CD4-positive, CD25-positive, alpha-beta regulatory T cell (primary cell): ENCODE measurements at places on chromosomes 11 and 22.

GRCh38 chr11:62401811-62402210 is 17.0 kb upstream of the SCGB1A1 start:
- DNase-seq, result no peak

DNA sequence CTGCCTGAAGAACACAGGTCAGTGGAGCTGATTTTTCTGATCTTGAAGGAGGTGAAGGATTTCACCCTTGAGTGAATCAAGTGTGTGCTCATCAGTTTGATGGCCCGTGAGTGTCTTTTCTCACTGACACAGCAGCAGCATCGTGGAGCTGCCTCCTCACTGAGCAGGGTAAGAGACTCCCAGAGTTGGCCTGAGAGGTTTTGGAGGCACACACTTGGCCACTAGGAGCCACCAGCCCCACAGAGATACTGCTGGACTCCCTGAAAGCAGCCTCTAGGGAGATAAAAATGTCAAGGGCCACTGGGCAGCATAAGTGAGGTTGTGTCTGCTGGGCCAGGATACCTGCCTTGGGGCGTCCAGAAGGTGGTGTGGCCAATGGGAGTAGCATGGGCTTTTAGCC is 245.4 kb downstream of the GRIK4 start:
- DNase-seq, result no peak

DNA sequence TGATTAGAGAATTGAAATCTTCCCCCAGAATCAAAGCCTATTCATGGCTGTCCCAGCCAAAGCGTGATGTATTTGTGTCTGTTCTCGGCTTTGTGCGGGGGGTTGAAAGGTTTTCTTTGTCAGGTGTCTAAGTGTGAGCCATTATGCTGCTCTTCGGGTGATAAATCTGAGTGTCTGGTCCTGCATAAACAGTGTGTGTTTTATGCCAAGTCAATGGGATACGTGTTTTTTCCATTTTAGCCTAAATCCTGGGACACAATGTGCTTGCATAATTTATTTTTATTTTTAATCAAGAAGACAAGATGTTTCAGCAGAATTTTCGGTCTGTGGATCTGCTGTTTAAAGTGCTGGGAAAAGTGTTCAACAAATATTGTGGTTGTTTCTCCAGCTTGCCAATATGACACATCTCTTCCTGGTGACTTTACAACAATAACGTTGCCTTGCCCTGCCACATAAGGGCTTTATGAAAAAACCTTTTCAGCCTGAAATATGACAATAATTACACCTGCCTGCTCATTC is 267.8 kb downstream of the TBC1D22A start:
- DNase-seq, result no peak

DNA sequence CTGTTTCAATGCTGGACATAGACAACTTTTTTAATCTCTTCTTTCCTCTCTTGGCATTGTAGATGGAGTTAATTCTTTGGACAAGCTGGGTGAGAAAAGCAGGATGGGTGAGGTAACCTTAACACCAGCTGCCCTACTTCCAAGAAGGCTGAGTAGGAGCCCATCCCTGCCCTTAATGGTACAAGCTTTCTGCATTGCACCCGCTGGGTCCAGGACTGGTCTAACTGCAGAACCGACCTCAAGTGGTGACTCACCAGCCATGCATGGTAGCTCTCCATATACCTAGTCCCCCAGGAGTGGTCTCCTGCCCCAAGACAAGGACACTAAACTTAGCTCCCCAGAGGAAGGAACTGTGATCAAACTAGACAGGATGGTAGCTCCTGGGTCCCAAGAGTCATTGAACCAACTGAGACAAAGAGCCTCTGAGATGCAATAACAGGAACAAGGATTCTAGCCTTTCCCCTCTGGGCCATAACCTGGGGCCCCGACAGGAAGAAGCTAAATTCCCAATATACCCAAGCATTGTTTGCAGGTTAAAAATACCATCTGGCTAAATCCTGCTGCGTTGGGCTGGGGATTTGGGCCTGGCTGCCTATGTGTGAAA is 32.1 kb downstream of the RPL27A start:
- no peak for DNase-seq

DNA sequence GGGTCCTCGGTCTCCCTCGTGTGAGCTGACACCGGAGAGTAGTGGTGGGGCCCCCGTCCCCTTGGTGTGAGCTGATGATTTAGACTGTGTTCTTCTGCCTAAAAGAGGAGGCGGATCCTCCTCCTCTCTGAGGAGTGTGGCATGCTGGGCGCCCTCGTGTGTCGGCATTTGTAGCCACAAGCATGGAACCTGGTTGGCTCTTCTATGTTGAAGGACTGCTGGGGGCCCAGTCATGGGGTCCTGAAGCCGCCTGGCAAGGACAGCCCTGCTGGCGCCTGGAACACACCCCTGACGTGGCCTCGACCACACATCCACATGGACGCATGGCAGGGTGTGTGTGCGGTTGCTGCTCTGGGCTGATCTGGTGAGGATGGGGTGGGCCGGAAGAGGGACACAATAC is 50.2 kb downstream of the AP2A2 start:
- peak; percentile 34 for DNase-seq

GRCh38 chr11:63369165-63369970 is at the start of gene SLC22A9:
Gene SLC22A9, plus strand, starts transcription at chr11:63369785. Its CDS starts 272 bp downstream, at chr11:63370057.
- DNase-seq, result no peak

GRCh38 chr11:6655790-6656583 is at the start of gene DCHS1:
Gene DCHS1, minus strand, starts transcription at chr11:6655809. Its CDS starts 14,196 bp downstream, at chr11:6641613.
- DNase-seq, result no peak

DNA sequence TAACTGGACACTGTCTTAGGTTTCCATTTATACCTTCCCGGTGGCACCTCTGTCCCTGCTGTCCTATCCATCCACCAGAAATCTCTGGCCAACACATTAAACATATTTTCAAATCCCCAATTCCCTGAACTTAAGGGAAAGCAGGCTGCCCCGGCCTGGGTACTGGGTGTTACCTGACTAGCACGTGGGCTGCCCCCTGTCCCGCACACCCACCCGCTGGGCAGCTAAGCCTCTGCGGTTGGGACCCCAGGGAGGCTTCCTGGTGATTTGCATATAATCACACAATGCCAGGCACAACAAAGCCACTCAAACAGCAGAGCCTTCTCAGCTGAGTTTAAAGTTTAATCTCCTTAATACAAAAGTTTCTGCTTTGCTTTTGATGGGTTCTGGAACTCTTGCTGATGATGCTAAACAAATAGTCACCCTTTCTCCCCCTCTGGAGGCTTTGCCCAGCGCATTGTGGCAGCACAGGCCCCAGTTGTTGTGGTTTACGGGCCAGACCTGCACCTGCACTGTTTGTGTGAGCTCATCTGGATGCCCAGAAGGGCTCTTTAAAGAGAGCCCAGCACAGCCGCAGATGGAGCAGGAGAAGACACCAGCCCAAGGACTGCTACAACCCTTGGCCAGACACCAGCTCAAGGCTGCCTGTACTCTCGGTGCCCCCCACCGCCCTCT is 59.9 kb upstream of the POU2AF1 start:
- DNase-seq, result no peak

DNA sequence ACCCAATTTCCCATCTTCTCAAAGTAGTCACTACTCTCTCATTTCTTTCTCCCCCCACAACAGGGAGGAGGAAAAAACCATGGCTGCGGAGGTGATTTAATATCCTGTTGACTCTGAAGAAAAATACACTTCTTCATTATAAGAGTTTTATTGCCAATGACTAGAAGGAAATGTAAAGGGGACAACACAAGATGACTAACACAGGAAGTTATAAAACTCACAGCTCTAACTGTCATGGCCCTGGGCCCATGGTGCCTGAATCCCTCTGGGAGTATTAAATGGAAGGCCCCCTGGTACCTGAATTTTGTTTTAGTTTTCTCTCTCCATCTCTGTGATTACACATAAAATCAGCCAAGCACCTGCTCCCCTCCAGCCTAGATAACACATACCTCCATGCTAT is 352.8 kb upstream of the FAT3 start:
- no peak for DNase-seq

DNA sequence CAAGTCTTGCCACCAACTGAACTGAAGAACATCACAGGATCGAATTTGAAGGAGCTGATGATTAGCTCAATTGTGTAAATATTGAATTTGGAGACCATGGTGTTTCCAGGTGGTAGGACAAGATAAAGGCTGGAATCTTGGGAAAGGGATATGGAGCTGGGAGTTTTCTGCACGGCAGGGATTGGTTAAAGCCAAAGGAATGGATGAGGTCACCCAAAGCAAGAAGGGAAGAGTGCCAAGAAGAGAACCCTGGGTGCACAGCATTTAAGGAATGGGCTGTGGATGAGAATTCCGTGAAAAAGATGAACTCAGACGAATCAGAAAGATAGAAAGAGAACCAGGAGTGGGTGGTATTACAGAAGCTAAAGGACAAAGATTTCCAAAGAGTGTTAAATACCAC is 29.4 kb upstream of the RRAS2 start:
- DNase-seq, result no peak

DNA sequence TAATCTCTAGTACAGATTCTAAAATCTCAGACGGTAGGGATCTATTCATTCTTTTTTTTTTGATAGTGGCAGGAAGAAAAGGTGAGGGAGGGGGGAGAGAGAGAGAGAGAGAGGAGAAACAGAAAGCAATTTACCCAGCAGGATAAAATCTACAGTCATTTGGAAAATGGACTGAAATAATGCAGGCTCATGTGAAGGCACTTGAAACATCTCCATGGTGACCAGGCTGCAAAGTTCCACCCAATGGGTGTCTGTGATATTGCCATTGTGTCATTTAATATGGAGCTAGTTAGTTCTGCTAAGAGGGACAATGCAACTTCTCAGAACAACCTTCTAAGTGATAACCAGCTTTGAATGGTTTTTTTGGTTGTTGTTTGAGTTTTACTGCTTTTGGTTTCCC is 165.2 kb upstream of the RAG2 start:
- DNase-seq, result no peak

GRCh38 chr22:44608597-44609399 is 93.2 kb upstream of the PRR5 start:
- DNase-seq, result no peak

DNA sequence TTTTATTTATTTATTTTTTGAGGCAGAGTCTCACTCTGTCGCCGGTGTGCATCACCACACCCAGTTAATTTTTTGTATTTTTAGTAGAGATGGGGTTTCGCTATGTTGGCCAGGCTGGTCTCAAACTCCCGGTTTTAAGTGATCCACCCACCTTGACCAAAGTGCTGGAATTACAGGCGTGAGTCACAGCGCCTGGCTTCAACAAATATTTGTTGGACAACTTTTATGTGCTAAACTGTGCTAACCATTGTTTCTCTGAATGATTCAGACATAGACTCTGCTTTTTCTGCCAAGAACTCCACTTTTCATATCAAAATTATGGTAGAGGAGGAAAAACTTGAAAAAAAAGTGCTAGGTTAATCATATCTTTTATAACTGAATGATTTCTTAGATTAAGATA is 36.3 kb downstream of the MMP7 start:
- DNase-seq, result no peak

DNA sequence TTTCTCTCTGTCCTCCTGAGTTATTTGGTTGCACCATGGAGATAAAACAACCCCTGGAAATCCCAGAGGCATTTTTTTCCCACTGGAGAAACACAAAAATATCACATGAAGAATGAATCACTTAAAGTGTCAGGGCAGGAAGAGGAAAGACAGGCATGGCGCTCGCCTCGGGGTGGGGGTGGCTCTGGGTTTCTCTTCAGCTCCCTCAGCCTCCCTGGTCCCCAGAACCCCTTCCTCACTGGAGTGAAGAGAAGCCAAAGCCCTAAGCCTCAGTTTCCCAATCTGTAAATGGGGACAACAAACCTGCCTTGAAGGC is 938 bp downstream of the SHISAL1 start:
- no peak for DNase-seq

- no peak for DNase-seq
Observed at GRCh38 chr11:69467646-69468045, 13.8 kb upstream of the LINC01488 start.

DNA sequence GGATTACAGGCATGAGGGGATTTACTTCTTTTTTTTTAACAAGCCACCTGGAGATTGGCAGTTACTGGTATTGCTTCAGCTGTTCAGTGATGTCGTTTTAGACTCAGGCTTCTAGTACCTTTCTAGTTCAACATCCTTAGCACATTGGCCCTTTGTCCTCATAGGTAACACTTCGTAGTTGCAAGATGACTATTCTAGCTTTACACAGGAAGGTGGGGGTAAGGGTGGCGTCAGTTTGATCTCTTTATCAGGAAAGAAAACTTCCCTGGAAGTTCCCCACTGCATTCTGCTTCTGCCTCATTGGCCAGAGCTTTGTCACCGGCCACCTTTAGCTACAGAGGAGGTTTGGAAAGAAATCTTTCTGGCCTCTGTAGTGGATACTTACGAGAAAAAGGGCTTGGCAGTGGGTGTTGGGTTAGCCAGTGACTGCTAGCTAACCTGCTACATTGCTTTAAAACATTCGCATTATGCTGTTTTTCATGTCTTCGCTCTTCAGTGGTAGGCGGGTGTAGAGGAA is 40.7 kb downstream of the SFI1 start:
- peak; percentile 77 for DNase-seq

GRCh38 chr11:84247926-84248325 is 961.8 kb upstream of the CCDC90B start:
- DNase-seq, result no peak

DNA sequence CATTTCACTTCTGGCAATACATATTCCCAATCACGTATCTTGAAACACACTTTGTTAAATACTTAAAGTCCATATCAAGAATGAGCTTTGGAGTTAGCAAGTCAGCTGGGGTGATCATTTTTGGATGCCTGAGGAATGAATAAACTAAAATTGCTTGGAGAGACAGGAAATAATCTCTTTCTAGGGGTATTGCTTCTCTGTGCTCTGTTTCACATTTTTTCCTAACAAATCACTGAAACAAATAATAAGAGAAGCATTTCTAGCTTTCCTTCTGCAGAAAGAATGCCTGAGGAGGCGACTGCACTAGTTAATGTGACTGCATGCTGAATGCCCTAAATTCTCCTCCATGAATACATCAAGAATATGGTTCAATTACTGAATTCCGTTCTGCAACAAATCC is 541.4 kb upstream of the CCDC90B start:
- DNase-seq, result no peak

DNA sequence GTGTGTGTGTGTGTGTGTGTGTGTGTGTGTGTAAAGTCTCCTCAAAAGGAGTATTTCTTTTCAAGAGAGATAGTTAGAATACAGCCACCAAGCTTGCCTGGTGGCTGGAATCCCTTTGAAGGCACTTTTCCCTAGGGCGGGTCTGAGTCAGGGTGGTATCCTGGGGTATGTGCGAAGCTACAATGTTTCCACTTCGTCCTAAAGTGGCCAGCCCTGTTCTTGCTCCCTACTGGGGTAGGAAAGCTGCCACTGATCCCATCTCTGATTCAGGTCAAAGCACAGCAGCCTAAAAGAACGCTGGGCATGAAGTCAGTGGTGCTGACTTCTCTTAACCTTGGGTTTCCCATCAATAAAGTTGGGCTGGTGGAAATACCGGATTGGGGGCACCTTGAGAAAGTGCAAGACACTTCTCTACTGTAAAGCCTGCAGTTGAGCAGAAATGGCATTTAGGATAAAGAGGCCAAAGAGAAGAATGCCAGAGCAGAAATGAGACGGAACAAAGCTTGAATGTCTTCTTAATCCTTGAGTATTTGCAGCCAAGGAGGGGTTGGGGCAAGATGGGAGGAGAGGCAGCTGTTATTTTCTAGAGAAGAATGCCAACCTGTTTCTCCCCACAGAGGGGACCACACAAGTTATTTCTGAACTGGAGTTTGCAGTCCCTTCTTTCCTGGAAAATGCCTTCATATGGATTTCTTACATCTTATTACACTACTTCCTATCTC is 35.3 kb downstream of the ZNRF3 start:
- no peak for DNase-seq
